ENCODE measurements at places on chromosomes 13 and 19. TPM values are rescaled to one million over a fixed set of nuclear protein-coding genes. Genes with fewer than 3 reads are reported as not detected.
A peak's percentile ranks its signal among the peaks of the same experiment; 100 is the strongest.

Gene FOSB
- 16.3 TPM for total RNA-seq

Gene GRK1
- not detected for total RNA-seq

Gene SLITRK1
- not detected for total RNA-seq

Gene TMIGD2
- total RNA-seq = 4.6 TPM

Gene RFPL4A
- total RNA-seq = not detected

Gene JAK3
- 195 TPM for total RNA-seq

Gene ZNF491
- total RNA-seq = 1.7 TPM

Gene GNG8
- total RNA-seq = 3.0 TPM

Gene ZNF790
- total RNA-seq = 4.0 TPM

GRCh38 chr19:8609279-8610040 lies 1.1 kb downstream of the ADAMTS10 start:
- H3K27me3 ChIP-seq = no peaks in the 10 kb centered on the region
- peaks cover 33% of the 10 kb centered on the region for H3K4me1 ChIP-seq

- no peaks in the 10 kb centered on the region for H3K27me3 ChIP-seq
- H3K27ac ChIP-seq = no peak overlapping the region
- no peaks in the 10 kb centered on the region for H3K36me3 ChIP-seq
- H3K4me1 ChIP-seq = no peaks in the 10 kb centered on the region
- no peak for DNase-seq
- H3K4me3 ChIP-seq = no peak overlapping the region
Observed at GRCh38 chr13:82720986-82721385, 1161.3 kb downstream of the SLITRK1 start.

DNA sequence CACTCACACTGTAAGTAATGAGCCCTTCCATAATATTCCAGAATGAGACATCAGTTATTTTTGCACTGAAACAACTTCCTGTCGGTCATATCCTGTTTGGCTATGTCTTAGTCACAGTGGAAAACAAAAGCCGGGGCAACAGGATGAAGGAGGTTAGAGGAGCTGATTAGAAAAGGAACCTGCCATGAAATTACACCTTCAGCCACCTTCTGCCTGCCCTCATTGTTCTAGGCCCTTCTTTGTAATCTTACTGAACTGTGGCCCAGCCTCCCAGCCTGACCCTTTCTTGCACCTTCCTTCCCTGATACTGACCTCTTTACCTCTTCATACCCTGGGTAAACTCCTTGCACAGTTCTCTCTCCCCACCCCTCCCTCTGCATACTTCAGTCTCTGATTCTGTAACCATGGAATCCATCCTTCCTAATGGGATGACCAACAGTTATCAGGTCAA lies 67.3 kb downstream of the DOCK9 start:
- peak overlapping the region; percentile 85 for H3K27ac ChIP-seq
- H3K4me3 ChIP-seq = peak overlapping the region; percentile 32
- no peak for DNase-seq
- peaks cover 10% of the 10 kb centered on the region for H3K4me1 ChIP-seq
- no peaks in the 10 kb centered on the region for H3K27me3 ChIP-seq
- H3K36me3 ChIP-seq = peaks cover 7% of the 10 kb centered on the region

DNA sequence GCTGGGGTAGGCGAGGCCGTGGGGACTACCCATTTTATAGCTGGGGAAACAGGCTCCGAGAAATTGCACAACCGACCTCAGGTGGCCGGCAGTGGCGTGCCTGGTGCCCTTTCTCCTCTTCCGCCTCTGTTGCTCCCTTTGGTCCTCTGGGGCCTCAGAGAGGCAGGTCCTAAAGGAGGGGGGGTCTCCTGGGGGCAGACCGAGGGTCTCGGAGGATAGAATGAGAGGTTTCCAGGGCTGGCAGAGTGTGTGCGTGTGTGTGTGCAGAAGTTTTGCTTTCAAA lies 11.3 kb downstream of the STX10 start:
- H3K27me3 ChIP-seq = no peaks in the 10 kb centered on the region
- no peak overlapping the region for H3K27ac ChIP-seq
- no peak for DNase-seq
- H3K4me1 ChIP-seq = peaks cover 24% of the 10 kb centered on the region

- no peak for DNase-seq
- H3K4me1 ChIP-seq = peaks cover 16% of the 10 kb centered on the region
- H3K36me3 ChIP-seq = peaks cover 3% of the 10 kb centered on the region
Observed at GRCh38 chr13:113862931-113863523, 849 bp downstream of the GAS6 start.

- peak overlapping the region; percentile 84 for H3K27ac ChIP-seq
- DNase-seq = no peak
- H3K4me1 ChIP-seq = peaks cover 58% of the 10 kb centered on the region
- H3K36me3 ChIP-seq = peaks cover 22% of the 10 kb centered on the region
- no peaks in the 10 kb centered on the region for H3K27me3 ChIP-seq
Observed at GRCh38 chr13:99320693-99321481, 13.7 kb upstream of the GPR183 start.

GRCh38 chr13:33137721-33138120 lies 121.5 kb downstream of the KL start:
- H3K4me3 ChIP-seq = no peak overlapping the region
- H3K4me1 ChIP-seq = no peaks in the 10 kb centered on the region
- no peak for DNase-seq
- H3K36me3 ChIP-seq = no peaks in the 10 kb centered on the region

DNA sequence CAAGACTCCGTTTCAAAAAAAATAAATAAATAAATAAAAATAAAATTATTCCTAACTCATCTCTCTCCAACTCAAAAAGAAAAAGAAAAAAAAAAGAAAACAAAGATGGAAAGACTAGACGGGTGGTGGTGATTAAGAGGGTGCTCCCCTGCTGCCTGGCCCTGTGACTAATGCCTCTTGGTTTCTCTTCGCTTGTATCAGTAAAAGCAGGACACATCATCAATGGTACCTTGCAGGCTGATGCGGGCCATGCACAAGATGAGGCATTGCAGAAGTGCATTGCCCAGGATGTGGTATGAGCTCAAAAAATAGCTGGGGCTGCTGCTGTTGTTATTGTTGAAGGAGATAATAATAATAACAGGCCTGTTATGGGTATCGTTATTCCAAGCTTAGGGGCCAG lies 14.6 kb downstream of the ACER1 start:
- H3K36me3 ChIP-seq = no peaks in the 10 kb centered on the region
- H3K27ac ChIP-seq = no peak overlapping the region
- H3K4me1 ChIP-seq = no peaks in the 10 kb centered on the region
- no peak for DNase-seq

- no peaks in the 10 kb centered on the region for H3K36me3 ChIP-seq
- no peaks in the 10 kb centered on the region for H3K4me1 ChIP-seq
- H3K27ac ChIP-seq = no peak overlapping the region
- no peaks in the 10 kb centered on the region for H3K27me3 ChIP-seq
- no peak overlapping the region for H3K4me3 ChIP-seq
- DNase-seq = no peak
Observed at GRCh38 chr13:65650321-65650720, 1579.8 kb downstream of the PCDH9 start.

- peaks cover 30% of the 10 kb centered on the region for H3K36me3 ChIP-seq
- no peak overlapping the region for H3K27ac ChIP-seq
- DNase-seq = no peak
Observed at GRCh38 chr19:14450876-14451275, 17.8 kb downstream of the PKN1 start.

GRCh38 chr13:23889615-23890607 lies 711 bp upstream of the MIPEP start:
- no peak for DNase-seq
- H3K36me3 ChIP-seq = no peaks in the 10 kb centered on the region
- H3K27me3 ChIP-seq = peaks cover 5% of the 10 kb centered on the region
- H3K4me3 ChIP-seq = peak overlapping the region; percentile 91
- peaks cover 19% of the 10 kb centered on the region for H3K4me1 ChIP-seq
- peak overlapping the region; percentile 66 for H3K27ac ChIP-seq

GRCh38 chr19:40078377-40078776 lies 12.4 kb downstream of the ZNF780A start:
- H3K4me3 ChIP-seq = no peak overlapping the region
- peaks cover 4% of the 10 kb centered on the region for H3K4me1 ChIP-seq
- H3K36me3 ChIP-seq = peaks cover 93% of the 10 kb centered on the region

DNA sequence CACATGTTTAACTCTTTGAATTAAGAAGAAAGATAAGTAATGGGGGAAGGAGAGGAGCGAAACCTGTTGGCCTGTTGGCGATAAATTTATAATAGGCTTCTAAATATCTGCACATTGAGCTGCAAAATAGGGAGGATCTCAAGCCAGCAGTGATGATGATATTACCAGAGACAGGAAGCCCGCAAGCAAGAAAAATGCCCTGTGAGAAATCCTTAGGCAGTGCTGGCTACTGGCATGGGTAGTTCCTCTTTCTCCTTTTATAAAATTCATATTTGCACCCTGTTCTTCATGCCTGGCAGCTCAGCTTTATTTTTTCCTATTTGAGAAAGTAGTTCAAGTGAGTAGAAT lies 858 bp upstream of the USP12 start:
- peak overlapping the region; percentile 84 for H3K4me3 ChIP-seq
- no peak for DNase-seq
- peaks cover 54% of the 10 kb centered on the region for H3K4me1 ChIP-seq
- H3K36me3 ChIP-seq = peaks cover 6% of the 10 kb centered on the region

DNA sequence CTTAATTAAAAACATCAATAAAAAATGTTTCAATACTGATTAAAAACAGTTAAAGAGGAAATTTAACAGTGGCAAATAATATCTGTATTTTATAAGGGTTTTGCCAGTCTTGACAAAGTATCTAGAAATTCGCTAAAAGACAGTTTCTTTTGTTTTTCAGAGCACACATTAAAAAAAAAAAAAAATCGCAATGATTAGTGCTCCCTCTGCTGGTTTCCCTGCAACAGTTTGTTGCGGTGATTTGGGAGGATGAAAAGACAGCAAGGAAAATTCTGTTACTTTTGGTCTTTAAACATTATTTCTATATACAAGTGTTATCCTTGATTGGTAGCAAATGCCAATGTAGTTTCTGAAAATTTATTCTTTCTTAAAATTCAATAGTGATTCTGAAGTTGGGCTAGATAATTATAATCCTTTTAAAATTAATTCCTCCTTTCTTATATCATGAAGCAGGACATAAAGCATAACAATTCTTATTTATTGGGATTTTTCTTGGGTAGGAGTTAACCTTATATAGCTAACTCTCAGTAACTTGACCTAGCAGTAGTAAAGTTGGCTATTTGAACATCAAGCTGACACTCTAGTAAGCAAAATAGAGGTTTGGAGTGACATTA lies 23.1 kb upstream of the SPRY2 start:
- no peak overlapping the region for H3K4me3 ChIP-seq
- DNase-seq = no peak
- H3K27me3 ChIP-seq = no peaks in the 10 kb centered on the region
- no peak overlapping the region for H3K27ac ChIP-seq
- peaks cover 9% of the 10 kb centered on the region for H3K4me1 ChIP-seq

All from natural killer cell treated with Interleukin-12 subunit alpha and Interleukin-12 subunit beta and Interleukin-15 and Interleukin-18, amount 100 ng/mL, for 72 hours (primary cell).